NCI-H2107 (cell line): ENCODE measurements at places on chromosomes 2 and 18.

GRCh38 chr2:172430678-172431077 is 3.3 kb downstream of the ITGA6 start:
- DNase-seq: no peak

DNA sequence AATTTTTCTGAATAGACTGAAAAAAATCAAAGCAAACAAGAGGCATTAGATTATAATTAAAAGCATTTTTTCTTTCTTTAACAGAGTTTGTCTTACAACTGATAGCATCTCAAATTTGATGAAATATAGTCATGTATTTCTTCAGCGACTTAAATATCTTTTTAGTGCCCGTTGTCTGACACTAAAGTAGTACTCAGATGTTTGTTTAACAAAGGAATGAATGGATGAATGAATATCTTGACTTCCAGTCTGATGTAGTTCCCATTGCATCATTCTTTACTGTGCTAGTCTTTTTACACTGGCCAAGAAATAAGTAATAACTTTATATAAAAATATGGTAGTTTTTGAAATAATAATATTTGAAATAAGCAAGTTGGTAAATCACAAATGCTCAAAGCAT is 111.1 kb downstream of the TTC27 start:
- DNase-seq: no peak

GRCh38 chr18:35597758-35598157 is 16.2 kb downstream of the GALNT1 start:
- DNase-seq: no peak

GRCh38 chr18:2572892-2573291 is 1.5 kb downstream of the NDC80 start:
- DNase-seq: no peak

- DNase-seq: no peak
Measured at GRCh38 chr18:23212161-23212560, 76.9 kb downstream of the CABLES1 start.

GRCh38 chr2:213740453-213740852 is 456.2 kb downstream of the SPAG16 start:
- DNase-seq: no peak

DNA sequence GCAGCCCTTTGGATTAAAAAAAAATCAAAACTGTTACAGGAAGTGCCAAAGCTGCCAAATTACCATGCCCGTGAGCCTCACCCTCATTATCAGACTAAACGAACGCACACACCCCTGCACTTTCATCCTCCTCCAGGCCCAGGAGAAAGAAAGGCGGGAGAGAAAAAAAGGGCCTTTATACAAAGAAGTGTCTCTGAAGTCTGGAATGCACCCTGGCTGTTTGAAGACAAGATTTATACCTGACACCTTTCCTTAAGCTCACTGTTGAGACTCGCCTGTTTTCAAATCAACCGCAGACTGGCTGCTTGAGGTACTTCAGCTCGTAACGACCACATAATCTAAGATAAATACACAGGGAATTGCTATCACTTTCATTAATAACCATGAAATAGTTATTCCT is 31.0 kb downstream of the EDAR start:
- no peak for DNase-seq

DNA sequence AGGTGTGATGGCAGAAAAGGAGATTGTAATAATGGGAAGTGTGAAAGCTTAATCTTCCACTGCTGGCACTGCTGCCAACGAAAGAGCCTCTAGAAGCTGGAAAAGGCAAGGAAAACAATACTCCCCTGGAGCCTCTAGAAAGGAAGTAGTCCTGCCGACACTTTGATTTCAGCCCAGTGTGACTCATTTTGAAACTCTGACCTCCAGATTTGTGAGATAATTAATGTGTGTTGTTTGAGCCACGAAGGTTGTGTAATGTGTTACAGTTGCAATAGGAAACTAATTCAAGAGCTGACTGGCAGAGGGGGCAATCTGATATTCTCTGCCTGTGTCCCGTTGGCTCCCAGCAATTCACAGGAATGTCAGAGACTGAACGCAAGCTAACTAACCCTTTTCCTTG is 219.2 kb upstream of the UBE2E3 start:
- DNase-seq: no peak

DNA sequence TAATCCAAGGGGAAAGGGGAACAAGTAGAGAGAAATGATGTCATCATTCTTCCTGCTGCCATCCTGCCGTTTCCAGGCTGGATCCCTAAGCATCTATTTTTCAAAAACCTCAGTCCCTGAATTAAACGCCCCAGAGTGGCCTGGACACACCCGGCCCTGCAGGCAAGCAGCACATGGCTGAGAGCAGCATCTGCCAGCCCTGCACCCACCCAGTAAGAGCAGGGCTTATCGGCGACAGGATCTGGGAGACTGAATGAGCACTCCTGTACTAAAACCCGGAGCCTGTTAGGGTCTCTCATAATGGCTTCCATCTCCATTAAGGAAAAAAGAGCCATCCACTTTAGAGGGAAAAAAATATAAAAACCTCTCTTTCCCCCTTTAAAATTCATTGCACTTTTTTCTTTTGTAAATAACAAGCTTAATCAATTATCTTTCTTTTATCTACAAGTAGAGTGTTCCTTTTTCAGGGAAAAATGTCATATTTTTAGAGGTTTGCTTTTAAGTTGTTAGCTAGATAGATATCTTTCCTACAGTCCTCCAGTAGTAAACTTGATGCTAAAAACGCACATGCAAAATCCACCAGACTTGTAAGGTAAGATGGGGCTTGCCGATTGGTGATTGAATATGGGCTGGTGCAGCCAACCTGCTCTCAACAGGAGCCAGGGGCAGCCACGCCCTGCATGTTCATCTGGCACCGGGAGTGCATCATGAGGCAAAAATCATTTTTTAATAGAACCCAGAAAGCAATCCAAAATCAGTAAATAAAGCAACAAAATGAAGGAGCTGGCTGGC is 457.8 kb downstream of the EIPR1 start:
- no peak for DNase-seq

DNA sequence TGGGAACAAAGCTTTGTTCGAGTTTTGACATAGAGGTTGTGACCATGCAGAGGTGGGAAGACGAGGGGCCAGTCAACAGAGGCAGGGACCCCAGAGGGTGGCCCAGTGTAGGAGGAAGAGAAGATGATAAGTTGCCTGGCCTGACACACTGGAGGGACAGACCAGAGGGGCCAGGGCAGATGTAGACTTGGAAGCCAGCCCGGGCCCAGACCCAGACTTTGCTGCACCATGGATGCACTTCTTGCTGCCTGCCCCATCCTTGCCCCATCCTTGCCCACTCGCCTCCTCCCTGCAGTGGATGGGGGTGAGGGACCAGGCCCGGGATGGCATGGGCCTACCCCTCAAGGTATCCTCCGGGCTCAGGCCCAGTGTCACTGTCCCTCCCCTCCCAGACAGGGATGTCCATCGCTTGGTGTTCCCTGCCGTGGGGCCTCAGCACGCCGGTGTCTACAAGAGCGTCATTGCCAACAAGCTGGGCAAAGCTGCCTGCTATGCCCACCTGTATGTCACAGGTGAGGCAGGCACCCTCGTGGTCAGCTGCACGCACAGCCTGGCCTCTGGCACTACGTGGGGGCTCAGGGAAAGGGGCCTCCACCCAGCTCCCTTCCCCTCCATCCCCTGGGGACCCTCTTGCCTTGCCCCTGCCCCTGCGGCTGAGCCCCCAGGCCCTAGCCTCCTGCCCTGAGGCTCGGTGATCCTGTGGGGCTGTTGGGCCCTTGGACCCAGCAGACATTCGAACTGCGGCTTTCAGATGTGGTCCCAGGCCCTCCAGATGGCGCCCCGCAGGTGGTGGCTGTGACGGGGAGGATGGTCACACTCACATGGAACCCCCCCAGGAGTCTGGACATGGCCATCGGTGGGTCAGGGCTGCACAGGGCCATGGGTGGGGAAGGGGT is 27.0 kb upstream of the GMPPA start:
- DNase-seq: no peak

- DNase-seq: no peak
Measured at GRCh38 chr2:172179045-172179701, 76.5 kb upstream of the DLX2 start.

DNA sequence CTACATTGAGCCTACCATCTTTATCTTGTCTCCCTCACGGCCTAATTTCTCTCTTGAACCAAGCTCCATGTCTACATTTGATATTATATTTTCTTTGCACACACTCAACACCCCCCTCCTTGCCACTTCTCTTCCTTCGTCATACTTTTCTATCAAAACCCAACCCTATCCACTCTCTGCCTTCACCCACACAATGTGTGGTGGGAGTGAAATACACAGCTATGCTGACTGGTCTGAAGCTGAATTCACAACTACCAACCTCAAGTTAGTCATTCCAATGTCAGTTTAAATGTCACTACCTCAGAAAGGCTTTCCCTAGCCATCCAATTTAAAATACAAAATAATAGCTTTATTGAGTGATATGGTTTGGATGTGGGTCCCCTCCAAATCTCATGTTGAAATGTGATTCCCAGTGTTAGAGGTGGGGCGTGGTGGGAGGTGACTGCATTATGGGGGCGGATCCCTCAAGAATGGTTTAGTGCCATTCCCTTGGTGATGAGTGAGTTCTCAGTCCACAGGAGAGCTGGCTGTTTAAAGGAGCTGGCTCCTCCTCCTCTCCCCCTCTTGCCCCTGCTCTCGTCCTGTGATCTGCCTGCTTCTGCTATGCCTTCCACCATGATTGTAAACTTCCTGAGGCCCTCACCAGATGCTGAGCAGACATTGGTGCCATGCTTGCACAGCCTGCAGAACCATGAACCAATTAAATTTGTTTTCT is 112.1 kb downstream of the DTNB start:
- DNase-seq: no peak

GRCh38 chr2:127278959-127279358 is 15.0 kb downstream of the ERCC3 start:
- no peak for DNase-seq

DNA sequence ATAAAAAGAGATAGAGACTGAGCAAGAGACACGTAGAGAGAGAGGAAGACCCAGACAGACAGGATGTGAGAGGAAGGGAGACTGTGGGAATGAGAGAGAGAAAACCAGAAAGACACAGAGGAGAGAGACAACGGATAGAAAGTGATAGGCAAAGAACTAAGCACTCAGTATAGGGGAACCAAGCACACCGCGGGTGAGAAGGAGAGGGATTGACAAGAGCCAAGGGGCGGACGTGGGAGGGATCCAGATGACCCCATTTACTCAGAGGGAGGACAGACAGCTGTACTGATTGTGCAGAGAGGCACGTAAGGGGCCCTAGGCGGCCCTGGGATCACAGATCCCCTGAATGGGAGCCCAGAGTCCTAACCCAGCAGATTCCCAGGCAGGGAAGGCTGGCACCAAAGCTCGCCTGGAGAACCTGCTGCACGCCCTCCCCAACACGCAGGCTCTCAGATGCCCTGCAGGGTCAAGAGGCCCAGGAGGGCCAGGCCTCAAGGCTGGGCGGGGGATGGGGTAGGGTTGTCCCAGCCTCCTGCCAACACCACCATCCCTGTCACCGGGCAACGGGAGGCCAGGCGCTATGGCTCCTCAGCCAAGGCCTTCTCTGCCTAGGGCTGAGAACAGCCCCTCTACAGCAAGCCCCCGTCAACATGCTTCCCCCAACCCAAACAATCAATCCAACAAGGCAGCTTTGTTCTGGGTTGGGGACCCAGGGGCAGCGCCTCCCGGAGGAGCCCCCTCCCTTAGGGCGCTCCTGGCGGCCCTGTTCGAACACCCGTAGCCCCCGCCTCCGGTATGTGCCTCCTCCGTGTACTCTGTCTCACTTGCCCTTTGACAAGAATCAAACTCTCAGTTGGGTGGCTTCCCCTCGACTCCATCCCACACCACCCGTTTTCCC is 579 bp downstream of the LOXL3 start:
- no peak for DNase-seq
